Uterus (tissue), 4 donors: ENCODE measurements at places on chromosomes 3 and 15. TPM values are rescaled to one million over a fixed set of nuclear protein-coding genes. Genes with fewer than 3 reads are reported as not detected.
A peak's percentile ranks its signal among the peaks of the same experiment; 100 is the strongest.

Gene AP4E1
- 7.9 TPM for total RNA-seq

Gene ZIC1
- total RNA-seq: not detected

GRCh38 chr3:61564395-61565059 lies 3.2 kb downstream of the PTPRG start:
- DNase-seq: peak; percentile 83

Gene KNG1
- not detected for total RNA-seq

DNA sequence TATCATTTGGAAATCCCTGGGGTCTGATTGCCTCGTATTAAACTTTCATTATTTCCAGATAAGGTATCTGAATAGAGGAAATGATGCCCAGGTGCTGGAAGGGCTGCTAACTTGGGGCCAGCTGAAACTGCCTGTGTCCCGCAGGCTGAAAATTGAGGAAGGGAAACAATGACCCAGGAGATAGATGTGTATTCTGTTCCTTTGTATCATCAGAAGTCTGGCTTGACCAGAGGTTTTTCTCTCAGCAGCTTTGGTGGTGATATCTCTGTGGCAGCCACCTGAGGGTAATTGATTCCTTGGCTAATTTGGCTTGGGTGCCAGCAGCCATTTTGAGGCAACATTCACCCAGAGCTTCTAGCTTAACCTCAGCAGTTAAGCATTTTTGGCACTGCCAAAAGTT lies 90.0 kb upstream of the STT3B start:
- DNase-seq: no peak

DNA sequence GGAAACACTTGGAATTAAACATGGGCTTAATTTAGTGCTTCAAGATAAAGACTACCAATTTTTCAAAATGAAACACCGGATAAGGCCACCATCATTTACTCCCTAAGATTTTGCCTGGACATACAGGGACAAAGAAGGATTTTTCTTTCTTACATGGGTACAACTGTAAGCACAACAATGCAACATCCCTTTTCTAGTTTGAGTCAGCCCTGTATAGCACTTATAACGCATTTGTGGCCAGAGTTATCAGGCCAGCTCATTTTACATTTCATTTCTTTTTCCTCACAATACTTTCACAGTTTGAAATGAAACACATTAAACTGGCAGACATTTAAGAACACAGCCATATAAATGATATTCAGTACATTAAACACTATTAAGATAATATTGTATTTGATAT lies 9.8 kb upstream of the SUCNR1 start:
- DNase-seq: no peak
